AG09319 (cell line): ENCODE measurements at places on chromosomes 5 and 9.
A peak's percentile ranks its signal among the peaks of the same experiment; 100 is the strongest.

DNA sequence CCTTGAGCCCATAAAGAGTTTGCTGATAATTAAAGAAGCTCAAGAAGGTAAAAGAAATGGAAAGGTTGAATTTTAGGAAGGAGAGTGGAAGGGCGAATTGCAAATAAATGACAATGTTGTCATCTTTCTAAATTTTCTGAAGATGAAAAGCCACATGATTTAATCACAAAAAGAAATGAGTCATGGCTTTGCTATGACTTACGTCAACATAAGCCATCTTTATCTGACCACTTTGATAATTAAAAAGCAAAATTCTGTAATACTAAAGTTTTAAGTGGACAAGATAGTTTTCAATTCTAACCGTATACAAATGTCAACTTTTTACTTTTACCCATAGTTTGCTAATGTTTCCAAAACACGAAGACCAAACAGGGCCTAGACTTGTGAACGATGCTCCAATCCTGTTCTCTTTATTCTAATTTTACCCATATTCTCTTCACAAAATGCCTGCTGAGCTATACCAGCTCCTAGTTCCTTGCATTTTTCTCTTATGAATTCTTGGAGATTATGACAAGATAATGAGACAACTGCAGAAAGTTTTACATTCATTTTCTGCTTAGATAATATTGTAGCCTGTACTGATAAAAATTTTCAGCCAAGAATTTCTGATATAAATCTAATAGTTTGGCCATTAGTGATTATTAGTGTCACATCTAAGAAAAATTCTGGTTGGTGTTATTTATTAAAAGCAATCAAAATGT, 21.8 kb upstream of the PRUNE2 start:
- DNase-seq = no peak

DNA sequence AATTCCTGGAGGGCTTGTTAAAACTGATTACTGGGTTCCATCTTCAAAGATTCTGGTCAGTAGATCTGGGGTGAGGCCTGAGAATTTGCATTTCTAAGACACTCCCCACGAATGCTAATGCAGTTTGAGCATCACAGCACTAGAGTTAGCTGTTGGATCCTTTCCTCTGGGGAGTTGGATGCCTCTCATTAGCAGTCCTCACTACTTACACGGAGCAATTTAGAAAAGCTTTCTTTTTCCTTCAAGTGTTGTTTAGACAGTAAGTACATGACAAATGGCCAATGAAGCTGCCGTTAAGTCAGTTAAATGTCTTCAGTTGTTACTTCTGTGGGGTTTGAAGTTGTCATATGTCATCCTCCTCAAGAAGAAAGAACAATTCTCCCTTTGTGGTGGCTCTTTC, 74.9 kb upstream of the HMHB1 start:
- no peak for DNase-seq

GRCh38 chr9:132669319-132669697, 475 bp downstream of the DDX31 start:
- peak; percentile 19 for DNase-seq

DNA sequence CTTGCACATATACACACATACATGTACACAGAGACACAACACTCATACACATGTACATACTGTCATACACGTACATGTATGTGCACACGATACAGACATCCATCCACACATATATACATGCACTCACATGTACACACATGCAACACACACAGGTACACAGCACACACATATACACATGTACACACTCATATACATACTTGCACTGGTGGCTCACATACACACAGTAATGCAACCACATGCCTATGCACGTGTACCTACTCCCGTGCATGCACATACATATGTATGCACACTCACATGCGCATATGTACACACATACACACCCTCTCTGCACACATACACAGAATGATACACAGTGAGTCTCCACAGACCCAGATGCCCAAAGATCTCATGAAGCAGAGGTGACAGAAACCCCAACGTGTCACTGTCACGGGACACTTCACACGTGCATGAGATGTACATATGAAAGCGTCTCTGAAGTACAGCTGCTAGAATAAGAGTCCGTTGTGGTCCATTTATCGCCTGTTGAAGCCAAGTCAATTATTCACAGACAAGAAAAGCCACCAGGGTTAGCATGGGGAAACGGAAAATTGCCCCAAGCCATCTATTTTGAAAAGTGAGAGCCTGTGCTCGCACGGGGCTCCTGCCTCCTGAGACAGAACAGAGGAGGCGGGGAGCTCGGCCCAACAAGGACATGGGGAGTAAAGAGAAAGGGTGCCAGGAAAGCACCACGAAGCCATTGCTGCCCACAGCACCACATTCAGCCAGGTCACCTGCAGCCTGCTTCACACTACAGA, 24.9 kb downstream of the LPCAT1 start:
- DNase-seq = no peak

- DNase-seq = no peak
Observed at GRCh38 chr9:88749420-88749819, 214.4 kb downstream of the NXNL2 start.

DNA sequence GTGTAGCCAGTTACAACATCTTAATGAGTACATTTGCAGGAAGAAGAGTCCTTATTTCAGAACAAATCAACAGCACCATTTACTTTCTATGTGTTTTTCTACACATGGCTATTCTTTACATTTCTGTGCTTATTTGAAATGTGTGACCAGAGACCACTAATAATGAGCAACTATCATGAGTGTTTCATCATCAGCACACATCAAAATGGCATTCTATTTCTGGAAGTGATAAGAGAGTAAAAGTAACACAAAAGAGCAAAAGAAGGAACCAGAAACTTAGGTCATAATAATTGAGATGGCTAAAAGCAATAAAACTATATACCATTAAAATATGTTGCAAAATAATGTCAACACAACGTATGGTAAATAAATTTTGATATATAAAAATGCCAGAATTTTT, 159.7 kb downstream of the PBX3 start:
- no peak for DNase-seq

- no peak for DNase-seq
Observed at GRCh38 chr5:16350816-16351215, 114.8 kb downstream of the ZNF622 start.

DNA sequence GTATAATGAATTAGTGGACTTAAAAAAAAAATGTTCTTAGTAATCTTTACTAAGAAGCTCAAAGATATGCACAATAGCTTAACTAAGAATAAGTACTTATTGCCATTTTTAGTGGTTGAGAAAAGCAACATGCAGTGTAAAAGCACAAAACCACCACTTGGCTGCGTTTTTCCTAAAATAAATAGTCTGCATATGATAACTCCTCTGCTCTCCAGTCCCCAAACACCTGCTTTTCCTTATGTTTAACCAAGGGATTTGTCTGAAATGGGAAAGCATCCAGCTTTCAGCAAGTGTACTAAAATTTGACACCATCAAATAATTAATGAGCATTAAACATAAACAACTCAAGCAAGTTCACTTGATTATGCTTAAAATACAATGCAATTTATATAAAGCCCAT, 41.4 kb downstream of the PSIP1 start:
- DNase-seq = no peak

GRCh38 chr9:127974769-127975261, 6.0 kb downstream of the EEIG1 start:
- no peak for DNase-seq

DNA sequence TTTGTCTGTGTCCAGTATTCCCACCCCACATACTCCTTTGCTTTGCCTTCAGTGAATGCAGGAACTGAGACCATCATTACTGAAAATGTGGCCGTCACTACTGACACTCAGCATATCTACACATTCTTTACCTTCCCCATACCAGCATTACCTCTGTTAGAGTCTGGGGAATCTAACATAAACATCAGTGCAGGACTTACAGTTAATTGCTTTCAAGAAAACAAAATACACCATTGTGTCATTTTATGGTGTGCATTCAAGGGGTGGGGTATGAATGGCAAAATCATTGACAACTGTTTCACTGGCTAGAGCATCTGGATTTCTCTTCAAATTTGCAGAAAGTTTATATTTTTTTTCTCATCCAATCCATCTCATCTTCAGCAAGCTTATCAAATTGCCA, 731.4 kb upstream of the RIOK2 start:
- no peak for DNase-seq

DNA sequence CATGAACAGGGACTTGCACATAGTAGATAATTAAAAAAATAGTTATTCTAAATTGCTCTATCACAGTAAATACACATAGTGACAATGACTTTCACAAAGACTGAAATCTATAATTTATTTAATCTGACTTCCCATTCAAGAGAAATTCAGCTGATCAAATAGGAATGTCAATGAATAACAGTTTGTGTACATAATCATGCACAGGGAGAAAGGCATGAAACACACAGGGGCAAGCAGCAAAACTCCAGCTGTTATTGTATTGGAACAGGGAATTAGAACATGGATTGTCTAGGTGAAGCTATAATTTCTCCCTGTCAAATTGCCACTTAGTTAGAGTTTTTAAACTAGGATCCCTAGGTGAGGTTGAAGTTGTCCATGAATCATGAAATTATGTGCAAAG, 99.9 kb downstream of the HCN1 start:
- DNase-seq = no peak

DNA sequence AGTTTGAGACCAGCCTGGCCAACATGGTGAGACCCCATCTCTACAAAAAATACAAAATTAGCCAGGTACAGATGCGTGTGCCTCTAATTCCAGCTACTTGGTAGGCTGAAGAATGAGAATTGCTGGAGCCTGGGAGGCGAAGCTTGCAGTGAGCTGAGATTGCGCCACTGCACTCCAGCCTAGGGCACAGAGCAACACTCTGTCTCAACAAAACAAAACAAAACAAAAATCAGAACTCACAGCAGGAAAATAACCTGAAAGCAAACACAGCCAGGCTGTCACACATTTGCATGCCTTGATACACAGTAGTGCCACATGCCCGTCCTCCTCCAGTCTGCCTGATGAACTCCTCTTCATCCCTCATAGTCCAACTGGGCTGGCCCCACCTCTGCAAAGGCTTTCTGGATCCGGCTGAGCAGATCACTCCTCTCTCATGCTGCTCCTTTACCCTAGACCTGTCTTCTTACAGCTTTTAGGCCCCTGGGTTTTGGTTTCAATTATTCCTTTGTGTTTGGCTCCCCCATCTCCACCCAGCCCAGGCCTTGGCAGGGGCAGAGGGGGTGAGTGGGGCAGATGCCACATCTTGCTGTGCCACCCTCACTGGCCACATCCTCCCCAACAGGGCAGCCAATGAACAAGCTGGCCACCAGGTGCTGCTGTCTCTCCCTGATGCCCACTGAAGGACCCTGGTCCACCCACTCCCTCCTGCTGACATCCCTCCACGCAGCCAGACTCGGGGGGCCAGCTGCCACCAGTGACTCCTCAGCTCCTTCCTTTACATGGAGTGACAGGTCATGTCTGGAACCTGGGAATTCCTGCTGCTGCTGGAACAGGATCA, 62.0 kb upstream of the GGTA1 start:
- no peak for DNase-seq

- peak; percentile 14 for DNase-seq
Observed at GRCh38 chr5:109656829-109657228, 32.9 kb upstream of the MAN2A1 start.

DNA sequence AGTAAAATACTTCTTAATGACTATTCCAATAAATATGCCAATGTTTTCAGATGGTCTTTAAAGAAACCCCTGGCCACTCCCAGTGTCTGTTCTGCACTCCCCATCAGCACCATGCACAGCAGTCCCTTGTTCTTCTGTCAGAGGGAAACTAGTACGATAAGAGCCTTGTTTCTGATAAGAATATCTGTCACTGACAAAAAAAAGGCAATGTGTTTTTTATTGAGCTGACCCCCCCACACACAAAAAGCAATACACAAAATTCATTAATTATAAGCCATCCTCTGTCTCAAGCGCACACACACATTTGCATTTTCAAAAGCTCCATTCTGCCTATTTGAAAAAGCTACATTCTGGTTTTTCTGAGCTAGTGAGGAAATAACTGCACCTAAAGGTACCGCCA, 119.1 kb downstream of the ENC1 start:
- no peak for DNase-seq

DNA sequence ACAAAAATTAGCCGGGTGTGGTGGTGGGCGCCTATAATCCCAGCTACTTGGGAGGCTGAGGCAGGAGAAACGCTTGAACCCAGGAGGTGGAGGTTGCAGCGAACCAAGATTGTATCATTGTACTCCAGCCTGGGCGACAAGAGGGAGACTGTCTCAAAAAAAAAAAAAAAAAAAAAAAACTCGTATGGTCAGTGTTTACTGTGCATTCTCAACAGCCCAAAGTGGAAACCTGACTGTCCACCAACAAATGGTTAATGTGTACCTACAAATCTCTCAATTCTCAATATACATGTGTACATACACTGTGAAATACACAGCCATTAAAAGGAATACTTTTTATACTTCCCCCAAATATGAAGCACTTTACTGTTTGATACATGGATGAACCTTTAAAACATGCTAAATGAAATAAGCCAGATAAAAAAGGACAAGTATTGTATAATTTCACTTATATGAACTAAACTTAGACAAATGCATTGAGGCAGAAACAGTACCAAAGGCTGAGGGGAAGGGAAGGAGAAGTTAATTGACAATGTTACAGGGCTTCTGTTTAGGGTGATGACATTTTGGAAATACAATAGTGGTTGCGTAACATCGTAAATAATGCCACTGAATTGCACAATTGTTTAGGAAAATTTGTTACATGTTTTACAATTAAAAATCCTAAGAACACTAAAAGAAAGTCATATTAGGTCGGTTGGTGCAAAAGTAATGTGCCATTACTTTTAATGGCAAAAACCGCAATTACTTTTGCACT, 16.5 kb downstream of the DNAJA1 start:
- no peak for DNase-seq

DNA sequence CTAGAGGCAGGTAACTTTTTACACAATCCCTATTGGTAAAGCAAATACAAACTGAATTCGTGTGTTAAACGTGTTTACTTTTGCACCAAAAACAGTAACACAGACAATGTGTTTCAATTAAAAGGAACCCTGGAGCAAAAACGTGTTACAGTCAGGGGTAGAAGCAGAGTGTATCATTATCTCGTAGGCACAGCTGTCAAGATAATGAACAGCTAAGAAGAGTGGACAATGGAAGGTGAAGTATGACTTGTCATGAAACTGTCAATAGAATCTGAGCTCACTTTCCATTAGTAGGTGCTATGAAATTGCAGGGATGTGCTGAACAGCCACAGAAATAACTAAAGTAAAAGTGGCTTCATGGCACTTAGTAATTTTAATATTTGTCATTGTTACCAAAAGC, 1229.8 kb upstream of the WWC1 start:
- DNase-seq = no peak

DNA sequence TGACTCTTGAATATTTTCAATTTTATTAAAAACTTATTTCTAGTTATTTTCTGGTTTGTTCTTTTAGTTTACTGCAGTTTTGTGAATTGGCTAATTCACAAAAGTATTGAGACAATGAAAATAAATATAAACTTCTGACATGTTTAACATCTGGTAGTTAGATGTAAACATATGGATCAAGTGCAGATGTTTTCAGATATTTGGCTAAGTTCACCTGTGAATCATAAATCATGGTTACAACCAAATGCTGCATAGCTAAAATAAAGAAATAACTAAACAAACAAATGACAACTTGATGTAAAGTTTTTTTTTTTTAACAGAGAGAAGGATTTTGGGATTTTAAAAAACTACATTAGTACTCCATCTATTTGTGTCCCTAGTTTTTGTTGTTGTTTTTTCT, 484.6 kb downstream of the SLCO4C1 start:
- no peak for DNase-seq
